ENCODE measurements at places on chromosomes 2 and 18.

DNA sequence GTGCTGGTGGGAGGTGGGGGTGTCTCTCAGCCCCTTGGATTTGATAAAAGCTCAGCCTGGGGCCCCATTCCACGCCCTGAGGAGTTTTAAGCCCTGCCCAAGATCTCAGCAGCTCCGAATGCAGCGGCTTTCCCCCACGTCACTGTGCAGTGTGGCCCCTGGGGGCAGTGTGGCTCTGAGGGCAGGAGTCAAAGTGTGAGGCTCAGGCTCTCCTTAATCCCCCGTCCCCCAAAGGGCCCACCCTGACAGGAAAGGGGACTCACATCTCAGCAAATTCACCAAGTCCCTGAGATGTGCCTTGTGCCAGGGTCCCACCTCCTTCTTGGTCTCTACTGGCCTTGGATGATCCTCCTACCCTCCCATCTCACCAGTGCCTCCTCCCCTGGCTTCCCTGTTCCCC lies 25.2 kb downstream of the NPPC start:
- no peak for DNase-seq

DNA sequence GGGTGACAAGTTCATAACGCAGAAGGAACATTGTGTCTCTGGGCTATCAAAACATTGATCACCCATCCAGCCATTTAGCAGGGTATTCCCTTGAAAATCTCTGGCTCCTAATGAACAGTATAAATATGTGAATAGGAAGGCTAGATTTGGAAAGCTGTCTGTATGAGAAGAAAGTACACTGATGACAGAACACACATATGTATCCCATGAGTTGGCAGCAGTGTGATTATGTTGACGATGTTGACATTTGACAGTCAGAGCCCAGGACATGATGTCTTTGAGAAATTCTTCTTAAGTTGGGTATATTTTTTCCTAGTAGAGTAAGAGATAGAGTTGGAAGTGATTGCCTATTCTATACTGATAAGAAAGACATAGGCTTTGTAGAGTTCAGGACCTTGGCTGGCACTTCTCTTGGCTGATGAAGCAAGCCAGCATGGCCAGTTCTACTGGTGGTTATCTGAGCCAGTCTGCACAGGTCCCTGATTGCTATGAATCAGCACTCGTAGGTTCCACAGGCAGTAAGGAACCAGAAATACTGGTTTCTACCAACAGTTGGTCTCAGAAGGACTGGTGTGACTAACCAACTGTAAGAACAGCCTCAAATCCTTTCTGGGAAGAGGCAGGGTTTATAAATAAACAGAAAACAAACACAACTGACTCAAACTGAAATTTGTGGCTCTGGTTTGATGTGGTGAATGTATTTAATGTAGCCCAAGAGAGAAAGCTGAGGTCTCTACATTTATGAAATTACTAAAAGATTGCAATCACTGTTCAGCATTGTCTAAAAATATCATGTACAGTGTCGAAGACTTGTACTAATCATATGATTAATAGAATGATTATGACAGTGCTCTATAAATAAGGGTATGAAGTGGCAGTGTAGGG lies 43.9 kb upstream of the RAPH1 start:
- no peak for DNase-seq

GRCh38 chr2:100073110-100073509 lies 69.3 kb downstream of the AFF3 start:
- no peak for DNase-seq

- no peak for DNase-seq
These were observed 92.3 kb downstream of the CCBE1 start for GRCh38 chr18:59604877-59605276.

DNA sequence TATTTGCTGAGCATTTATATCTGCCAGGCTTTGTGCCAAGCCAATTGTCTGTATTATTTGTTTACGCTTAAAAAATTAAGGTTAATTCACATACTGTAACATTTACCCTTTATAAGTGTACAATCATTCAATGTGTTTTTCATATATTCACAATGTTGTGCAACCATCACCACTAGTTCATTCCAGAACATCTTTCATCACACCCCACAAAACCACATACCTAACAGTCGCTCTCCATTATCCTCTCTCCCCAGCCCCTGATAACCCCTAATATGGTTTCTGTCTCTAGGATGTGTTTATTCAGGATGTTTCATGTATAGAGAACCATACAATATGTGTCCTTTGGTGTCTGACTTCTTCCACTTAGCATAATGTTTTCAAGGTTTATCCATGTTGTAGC lies 234.1 kb downstream of the INSIG2 start:
- no peak for DNase-seq

GRCh38 chr18:48573632-48574283 lies 34.9 kb downstream of the CTIF start:
- no peak for DNase-seq

DNA sequence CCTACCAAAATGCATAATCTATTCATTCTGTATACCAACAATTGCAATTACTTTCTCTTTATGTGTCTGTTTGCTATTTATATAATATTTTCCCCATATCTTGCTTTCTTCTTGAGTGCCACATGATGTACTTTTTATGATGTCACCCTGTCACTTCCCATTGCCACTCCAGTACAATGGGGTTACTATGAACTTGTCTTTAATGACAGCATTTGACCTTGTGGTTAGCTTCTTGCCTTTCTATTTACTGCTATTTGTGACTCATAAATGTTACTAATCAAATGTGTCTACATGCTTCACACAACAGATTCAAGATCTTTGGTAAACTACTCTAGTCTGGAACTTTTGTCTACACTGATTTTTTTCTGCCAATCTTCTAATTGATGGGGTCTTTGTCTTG lies 486.3 kb downstream of the NR4A2 start:
- DNase-seq, result no peak

- peak; percentile 30 for DNase-seq
These were observed 285.1 kb downstream of the MTX2 start for GRCh38 chr2:176554101-176555048.

GRCh38 chr2:74499940-74500577 lies 656 bp upstream of the LBX2 start:
- no peak for DNase-seq

DNA sequence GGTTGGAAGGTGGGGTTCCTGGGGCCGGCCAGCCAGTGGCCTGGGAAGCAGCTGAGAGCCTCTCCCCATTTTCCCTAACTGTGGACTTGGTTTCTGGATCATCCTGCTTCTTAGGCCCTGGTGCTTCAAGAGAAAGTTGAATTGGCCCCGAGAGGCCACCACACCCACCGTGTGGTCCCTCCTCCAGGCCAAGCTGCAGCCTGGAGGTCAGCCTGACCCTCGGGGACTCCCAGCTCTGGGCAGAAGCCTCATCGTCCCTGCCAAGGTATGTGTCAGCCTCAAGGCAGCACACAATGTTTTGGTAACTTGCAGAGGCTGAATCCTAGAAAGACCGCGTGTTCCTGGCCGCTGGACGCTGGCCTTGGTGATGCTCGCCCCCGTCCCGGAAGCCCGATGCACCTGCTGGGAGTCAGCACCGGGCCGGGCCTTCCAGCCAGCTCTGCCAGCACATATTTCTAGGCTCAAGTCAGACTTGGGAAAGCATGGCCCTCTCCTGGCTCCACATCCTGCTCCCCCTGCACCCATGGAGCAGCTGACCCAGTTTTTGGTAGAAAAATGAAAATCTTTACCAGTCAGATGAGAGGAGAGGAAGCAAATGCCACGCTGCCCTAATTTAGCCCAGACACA lies 72.6 kb downstream of the ACTR2 start:
- no peak for DNase-seq

DNA sequence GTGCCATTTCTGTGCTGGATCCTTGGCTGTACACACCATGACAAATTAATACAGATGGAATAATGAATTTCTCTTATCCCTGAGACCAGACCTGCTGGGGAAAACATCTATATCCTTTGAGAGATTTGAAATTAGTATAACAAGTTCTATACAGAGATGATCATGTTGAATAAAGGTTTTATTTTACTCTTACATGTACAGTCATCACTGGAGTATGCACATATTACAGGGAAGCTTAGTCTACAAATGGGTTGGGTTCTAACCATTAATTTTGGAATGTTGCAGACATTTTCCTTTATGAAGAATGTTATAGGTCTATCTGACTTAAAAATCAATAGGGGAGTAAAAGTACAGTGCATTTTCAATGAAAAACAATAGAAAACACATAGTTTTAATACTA lies 29.9 kb upstream of the MMADHC start:
- DNase-seq, result no peak

DNA sequence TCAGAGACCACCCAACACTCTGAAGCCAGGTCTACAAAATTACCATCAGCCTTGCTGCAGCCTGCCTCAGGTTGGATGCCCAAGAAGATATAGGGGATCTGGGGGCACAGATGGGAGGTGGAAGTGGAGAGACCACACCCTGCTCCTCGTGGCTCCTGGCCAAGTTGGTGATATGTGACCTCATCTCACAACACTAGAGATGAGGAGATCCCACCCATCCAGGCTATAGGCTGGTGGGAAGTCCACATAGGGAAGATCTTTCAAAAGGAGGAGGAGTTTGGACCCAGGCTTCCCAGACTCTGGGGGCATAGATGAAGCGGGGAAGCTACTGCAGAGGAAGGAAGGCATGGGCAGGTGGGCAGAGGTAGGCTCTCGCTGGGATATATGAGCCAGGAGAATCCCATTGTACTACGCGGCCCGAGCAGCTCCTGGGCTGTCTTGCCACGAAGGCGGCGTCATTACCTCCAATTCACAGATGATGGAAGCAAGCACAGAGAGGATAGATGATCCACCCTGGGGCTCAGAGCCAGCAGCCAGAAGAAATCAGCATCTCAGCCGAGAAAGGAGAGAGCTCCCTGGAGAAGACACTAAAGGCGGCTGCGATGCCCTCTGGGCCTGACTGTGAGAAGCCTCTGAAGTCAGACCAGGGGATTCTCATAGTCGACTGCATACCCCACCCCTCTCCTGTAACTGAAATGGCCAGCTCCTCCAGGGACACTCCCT lies 96.0 kb downstream of the RHOB start:
- no peak for DNase-seq

DNA sequence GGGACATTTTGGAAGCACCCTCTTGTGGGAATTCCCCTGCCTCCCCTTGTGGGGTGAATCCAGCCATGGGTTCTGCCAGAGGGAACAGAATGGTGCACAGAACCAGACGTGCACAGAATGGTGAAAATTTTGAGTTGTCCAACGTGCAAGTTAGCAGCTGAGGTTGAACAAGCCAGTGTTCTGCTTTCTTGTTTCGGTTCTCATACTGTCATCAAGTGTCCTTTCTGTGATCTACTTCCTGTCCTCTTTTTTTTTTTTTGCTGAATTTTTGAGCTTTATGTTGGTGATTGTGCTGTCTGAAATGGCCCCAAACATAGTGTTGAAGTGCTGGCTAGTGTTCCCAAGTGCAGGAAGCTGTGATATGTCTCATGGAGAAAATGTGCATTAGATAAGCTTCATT lies 21.5 kb upstream of the REEP1 start:
- no peak for DNase-seq

GRCh38 chr2:18159896-18160295 lies 281.4 kb downstream of the KCNS3 start:
- no peak for DNase-seq

GRCh38 chr2:43128559-43128955 lies 97.8 kb downstream of the ZFP36L2 start:
- no peak for DNase-seq

DNA sequence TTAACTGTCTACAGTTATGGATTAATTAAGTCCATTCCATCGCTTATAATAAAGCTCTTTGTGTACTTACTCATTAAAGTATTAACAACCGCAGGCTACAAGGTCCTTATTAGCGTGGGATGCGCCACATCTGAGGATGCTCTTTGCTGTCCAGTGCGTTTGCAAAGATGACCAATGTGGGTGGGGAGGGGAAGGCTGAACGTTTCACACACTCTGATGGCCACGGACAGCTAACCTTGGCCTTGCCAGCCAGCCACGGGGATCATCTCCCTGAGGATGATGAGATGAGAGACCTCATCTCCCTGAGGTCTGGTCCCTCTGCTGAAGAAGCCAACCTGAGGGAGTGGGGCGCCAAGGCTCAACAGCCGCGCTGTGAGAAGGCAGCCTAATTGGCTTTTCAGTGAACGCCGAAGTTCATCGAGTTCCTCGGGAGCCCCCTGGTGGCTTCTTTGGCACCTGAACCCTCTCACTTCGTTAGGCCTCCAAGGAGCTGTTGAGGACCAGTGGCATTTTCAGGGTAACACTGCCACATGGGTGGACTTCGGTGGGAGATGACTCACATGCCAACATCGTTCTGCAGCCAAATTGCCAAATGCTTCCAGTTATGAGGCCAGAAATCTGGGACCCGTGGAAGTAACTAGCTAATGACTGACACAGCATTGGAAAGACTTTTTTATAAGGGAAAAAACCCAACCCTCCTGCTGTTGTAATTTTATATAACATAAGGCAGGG lies 69.3 kb upstream of the SEC11C start:
- no peak for DNase-seq

GRCh38 chr2:65231121-65231520 lies 3.5 kb downstream of the ACTR2 start:
- no peak for DNase-seq

DNA sequence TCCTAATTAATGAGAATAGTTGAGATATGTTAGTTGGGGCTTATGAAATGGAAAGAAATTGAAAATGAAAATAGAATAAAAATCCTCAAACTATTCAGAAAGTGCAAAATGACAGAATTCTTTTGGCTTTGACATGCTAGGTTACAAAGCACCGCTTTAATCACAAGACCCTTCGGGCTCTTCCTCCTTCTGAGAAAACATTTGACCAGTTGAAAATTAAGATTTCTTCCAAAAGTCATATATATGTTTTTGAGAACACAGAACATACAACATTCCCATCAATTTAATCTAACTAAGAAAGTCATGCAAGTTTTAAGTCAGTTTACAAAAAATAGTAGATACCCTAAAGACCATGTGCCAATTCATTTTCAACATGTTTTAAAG lies 2.2 kb upstream of the SLC40A1 start:
- no peak for DNase-seq

DNA sequence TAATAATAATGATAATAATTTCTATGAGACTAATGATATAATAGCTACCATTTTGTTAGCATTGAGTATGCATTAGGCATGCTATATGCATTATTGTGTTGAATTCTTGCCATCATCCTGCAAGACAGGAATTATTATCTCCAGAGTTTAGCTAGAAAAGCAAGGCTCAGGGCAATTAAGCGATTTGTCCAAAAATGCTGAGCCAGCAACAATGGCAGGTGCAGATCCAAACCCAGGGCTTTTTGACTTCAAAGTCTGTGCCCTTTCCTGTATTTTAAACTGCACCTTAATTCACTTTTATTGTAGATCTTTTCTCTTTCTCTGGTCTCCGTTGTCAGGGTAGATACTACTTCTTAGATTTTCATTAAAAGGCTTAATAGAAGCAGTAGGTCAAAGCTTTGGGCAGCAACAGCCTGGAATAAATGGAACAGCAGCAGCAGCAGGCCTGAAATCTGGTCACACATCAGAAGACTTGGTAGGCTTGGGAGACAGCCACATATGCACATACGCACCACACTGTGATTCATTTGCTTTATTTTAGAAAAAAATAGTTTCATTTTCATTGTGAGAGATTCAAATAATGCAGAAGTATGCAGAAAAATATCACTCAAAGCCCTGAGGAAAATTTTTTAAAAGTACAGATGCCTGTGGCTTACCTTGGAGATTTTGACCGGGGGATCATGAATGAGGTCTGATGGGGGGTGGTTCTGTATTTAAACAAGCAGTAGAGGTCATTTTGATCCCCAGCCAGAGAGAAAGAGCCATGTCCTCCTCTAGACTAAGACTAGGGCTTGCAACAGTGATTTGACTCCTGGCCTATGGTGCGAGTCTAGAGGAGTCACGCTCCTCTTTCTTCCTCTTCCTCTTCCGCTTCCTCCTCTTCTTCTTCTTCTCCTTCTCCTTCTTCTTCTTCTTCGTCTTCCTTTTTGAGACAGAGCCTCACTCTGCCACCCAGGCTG lies 455.7 kb downstream of the TSN start:
- DNase-seq, result no peak
